ENCODE measurements at places on chromosomes 16 and 17.

GRCh38 chr16:7338826-7339225, 6.2 kb downstream of the RBFOX1 start:
- DNase-seq: no peak

GRCh38 chr17:1186923-1187771, 7.4 kb upstream of the ABR start:
- DNase-seq: peak; percentile 87

GRCh38 chr17:43126911-43127290, 1.7 kb upstream of the BRCA1 start:
- no peak for DNase-seq

DNA sequence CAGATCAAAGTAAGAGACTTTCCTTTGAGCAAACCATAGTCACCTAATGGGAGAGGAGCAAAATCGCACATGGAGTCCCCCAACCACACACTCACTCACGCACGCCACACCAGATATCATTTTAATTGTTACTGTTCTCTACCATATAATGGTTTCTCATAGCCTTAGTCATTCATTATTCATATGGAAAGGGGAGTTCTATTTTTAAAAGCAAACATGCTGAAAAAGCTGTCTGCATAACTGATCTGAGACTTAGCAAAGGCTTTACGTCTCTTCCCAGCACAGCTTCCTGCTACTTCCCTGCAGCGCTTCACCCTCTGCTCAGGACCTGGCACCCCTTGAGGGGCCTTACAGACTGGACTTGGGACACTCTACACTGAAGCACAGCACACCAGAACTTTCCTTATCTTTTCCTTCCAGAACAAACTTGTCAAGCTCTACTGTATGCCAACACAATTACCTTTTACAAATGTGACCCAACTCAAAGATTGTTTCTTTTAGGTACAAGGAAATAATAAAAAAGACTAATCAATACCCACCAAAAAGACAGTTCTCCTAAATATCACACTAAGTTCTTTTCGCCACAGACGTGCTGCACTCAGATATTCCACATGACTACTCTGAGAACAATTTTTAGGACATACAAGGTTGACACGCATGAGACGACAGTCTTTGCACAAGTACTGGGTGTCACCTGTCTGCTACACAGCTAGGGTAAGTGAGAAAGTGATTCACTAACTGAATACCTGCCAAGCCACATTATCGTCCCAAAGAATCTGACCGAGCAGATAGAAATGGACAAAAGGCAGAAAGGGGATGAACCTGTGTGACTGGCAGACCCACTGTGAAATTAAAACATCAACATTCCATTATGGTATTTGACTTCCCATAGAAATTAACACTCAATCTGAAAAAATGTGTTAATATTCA, 21.5 kb downstream of the SRP68 start:
- DNase-seq: no peak

- no peak for DNase-seq
Observed at GRCh38 chr17:51439395-51440229, 179.3 kb downstream of the UTP18 start.

- DNase-seq: no peak
Observed at GRCh38 chr16:14640538-14640937, 7.8 kb downstream of the BFAR start.

DNA sequence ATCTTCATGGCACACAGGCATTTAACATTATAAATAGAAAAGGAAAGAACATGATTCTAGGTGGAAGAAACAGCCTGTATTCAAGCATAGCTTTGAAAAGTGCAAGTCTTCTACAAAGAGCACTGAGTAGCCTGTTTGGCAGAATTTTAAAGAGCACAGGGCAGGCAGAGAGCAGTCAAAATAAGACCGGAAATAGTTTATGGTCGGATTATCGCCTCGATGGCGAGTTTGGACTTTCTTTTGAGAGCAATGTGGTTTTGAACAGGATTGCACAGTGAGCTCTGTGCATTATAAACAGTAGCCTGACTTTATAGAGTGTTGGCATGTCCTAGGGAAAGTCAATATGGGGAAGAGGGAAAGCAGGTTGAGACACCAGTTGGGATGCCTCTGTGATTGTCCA, 6.2 kb upstream of the TMEM100 start:
- DNase-seq: no peak

GRCh38 chr16:30395992-30396585, 869 bp downstream of the ZNF48 start:
- no peak for DNase-seq

DNA sequence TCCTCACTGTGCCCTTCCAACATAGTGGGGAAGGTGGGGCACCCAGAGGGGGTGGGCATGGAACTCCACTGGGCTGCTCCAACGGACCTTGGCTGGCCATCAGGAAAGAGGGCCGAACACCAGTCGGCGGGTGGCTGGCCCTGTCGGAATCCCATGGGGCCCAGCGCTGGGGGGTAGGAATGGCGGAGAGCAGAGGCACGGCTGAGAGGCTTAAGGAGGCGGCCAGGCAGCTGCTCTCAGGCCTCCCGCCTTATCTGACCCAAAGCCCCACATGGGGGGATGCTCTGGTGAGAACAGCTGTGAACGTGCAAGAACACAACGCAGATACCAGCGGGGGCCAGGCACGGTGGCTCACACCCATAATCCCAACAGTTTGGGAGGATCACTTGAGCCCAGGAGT, 4.4 kb upstream of the MYO1C start:
- no peak for DNase-seq

GRCh38 chr17:9537177-9537776, 38.3 kb downstream of the STX8 start:
- DNase-seq: no peak

- DNase-seq: no peak
Observed at GRCh38 chr16:7887316-7887715, 554.7 kb downstream of the RBFOX1 start.

DNA sequence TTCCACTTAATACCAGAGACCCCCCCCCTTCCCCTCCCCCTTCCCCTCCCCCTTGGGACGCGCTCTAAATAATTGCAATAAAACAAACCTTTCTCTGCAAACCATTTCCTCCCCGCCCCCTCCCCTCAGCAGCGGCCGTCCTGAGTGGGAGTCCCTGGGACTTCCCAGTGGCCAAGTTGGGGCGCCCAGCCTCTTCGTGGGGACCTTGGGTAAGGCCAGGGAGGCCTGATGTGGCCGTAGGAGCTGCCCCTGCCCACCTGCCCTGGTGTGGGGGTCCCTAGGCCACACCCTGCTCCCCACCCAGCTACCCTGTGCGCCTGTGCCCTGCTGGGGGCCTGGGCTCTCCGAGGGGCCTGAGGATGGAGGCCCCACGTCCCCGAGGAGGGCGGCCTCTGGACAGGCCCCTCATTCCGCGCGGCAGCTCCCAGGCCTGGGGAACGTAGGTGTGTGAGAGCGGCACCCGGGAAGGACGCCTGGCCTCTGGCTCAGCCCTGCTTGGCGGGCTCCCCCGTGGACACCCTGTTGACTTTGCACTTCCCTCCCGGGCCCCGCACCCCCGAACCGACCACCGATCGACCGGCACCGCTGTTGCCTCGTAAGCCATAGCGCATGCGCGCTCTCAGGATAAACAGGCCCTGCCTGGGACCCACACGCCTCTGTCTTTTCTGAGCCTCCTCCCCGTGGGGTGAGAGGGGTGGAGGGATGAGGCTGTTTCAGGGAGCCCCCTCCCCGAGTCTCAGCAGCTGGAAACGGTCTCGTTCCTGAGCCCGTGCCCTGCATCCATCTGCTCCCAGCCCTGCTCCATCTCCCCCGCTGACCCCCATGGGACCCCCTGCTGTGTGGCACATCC, 9.0 kb downstream of the NTHL1 start:
- DNase-seq: no peak

DNA sequence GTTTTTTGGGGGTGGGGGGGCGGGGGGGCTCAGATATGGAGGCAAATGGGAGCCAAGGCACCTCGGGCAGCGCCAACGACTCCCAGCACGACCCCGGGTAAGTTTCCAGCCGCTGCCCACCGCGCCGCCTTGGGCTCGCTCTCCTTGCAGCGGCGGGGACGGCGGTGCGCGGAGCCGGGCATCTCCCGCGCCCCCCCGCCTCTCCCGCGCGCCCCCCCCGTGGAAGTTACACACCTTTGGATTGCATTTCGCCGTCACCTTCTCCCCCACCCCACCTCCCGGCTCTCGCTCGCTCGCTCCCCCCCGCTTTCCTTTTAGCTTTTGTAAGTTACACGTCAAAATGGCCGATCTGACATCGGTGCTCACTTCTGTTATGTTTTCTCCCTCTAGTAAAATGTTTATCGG, 387 bp downstream of the MSI2 start:
- DNase-seq: no peak

- DNase-seq: no peak
Observed at GRCh38 chr17:56130631-56131030, 22.6 kb upstream of the ANKFN1 start.

DNA sequence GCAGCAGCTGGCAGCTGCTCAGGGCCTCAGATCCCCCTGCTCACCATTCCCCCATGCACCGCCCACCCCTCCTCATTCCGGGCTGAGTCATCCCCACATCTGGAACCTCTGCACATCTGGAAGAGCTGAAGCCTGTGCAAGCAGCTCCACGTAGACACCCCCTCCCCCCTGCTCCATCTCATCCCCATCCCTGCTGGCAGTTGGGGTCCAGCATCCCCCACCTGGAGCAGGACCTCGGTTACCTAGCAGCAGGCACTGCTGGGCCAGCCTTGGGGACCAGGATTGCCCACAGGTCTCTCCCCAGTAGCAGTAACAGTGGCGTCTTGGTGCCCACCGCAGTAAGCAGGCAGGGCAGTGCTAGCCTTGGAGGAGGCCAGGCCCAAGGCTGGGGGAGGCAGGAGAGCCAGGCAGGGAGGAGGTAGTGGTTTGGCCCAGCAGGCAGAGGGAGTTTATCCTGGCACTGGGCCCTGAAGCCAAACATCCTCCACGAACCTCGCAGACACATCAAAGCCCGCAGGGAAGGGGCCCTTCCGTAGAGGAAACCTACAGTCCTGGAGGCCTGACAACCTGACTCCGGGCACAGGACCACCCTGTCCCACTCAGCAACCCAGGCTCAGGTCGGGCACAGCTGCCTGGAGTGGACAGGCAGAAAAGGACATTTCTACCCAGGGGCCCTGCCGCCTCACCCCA, 7.7 kb upstream of the TMEM92 start:
- peak; percentile 15 for DNase-seq

DNA sequence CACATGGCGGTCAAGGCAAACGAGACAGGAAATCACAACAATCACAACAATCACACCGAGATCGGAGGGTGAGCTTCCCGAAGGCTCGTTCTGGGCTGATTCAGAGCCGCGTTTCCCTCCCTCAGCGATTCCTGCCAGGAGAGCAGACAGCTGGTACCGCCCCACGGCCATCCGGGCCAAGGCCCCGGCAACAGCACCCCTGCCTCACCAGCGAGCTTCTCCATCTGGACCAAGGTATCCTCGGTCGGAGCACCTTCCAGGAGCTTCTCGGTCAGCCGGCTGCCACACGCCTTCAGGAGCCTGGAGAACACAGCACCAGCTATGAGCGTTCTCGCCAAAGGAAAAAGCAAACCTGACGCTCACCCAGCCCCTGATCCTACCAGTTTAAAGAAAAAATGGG, 15.2 kb upstream of the PLD6 start:
- DNase-seq: no peak

DNA sequence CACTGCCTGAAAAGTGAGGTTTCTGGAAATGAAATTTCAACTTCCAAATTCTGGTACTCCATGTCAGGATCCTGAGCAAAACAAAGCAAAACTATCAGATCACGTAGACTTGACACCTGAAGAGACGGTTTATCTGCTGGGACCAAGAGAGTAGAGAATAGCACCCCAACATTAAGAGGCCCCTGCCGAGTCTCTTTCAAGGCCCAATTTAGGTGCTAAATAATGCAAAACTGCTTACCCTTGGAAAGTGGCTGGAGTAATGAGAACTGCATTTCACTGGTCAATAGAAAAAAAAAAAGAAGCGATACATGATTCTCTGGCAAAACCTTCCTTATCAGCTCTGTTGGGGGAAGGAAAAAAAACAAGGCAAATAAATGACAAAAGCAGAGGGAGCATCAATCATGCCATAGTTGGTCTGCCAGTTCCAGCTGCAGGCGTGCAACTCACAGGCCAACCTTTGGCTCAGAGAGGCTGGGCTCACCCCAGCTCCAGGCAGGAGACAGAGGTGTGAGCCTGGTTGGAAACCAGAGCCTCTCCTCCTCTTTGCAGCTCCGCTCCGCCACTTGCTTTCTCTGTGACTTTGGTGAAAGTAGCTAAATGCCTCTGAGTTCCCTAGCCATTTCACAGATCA, 595.2 kb downstream of the TOX3 start:
- no peak for DNase-seq

DNA sequence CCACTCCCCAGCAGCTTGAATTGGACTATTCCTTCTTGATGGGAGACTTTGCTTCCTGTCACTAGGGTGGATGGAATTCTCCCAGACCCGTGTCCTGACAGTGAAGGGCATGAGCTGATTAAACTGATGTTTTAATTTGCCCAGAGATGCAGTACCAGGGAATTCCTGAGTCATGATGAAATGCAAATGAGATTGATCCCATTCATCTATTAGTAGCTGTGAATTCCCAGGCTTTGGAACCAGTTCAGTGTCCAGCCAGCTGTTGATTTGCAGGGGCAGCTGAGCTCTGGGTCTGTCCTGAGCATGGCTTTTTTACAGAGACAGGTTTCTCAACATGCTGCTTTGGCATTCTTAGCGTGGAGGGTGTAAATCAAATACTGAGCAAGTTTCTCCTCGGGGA, 157.9 kb downstream of the PITPNC1 start:
- no peak for DNase-seq

GRCh38 chr17:75138519-75138918, 7.0 kb upstream of the NT5C start:
- DNase-seq: no peak

GRCh38 chr16:1834096-1834495, 7.1 kb downstream of the FAHD1 start:
- DNase-seq: no peak

DNA sequence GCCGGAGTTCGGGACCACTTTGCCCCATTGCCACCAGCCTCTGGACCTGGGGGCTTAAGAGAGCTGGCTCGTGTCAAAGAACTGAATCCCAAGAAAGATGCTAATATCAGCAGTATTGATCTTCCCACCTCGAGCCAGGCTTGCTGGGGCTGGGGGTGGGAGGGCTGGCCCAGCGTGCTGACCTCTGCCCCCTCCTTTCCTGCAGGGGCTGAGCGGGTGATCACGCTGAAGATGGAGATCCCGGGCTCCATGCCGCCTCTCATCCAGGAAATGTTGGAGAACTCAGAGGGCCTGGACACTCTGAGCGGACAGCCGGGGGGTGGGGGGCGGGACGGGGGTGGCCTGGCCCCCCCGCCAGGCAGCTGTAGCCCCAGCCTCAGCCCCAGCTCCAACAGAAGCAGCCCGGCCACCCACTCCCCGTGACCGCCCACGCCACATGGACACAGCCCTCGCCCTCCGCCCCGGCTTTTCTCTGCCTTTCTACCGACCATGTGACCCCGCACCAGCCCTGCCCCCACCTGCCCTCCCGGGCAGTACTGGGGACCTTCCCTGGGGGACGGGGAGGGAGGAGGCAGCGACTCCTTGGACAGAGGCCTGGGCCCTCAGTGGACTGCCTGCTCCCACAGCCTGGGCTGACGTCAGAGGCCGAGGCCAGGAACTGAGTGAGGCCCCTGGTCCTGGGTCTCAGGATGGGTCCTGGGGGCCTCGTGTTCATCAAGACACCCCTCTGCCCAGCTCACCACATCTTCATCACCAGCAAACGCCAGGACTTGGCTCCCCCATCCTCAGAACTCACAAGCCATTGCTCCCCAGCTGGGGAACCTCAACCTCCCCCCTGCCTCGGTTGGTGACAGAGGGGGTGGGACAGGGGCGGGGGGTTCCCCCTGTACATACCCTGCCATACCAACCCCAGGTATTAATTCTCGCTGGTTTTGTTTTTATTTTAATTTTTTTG, 8.5 kb downstream of the GJD3 start:
- no peak for DNase-seq
